ENCODE measurements at places on chromosomes 1 and 21. TPM values are rescaled to one million over a fixed set of nuclear protein-coding genes. Genes with fewer than 3 reads are reported as not detected.

Gene ZRANB2
- total RNA-seq: 71.0 TPM

- peak; percentile 46 for DNase-seq
Observed at GRCh38 chr1:55064071-55064581, 24.8 kb downstream of the PCSK9 start.

- DNase-seq: no peak
Observed at GRCh38 chr1:60504206-60504840, 430.8 kb upstream of the C1orf87 start.

GRCh38 chr1:206796981-206797402, 24.7 kb upstream of the IL10 start:
- no peak for DNase-seq

Gene OPTC
- total RNA-seq: not detected

DNA sequence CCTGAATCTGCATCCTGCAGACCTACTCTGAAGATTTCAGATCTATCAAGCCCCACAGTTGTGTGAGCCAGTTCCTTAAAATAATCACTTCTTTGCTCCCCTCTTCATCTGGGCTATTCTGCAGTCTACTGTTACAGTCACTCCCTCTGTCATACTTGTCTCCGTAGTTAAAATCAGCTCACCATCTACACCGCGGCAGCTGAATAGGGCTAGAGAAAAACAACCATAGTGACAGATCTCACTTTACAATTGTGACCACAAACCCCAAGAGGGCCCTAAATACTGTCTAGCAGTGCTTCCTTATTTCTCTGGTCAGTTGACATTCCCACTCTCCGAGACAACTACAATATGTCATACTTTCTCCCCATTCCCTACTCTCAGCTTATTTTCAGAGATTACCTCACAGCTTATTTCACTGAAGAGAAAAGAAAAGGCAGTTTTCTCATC, 12.9 kb downstream of the DESI2 start:
- DNase-seq: no peak

GRCh38 chr1:59516881-59517280, 220.0 kb downstream of the FGGY start:
- DNase-seq: no peak

DNA sequence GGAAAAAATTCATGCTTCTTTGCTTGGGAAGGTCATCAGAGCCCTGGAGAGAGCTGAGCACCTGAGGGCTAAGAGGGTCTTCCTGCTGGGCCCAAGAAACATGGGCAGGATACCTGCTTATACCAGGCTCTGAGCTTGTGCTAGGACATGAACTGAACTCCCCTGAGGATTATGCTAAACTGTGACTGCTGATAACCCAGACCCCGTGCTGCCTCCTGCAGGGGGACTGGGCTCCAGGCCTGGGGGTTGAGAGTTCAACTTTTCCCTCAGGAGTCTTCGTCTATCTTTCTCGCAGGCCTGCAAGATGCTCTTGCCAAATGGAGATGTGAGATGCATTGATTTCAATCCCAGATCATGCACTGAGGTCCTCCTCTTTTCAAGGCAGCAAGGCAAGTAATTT, 368.5 kb downstream of the HHAT start:
- DNase-seq: no peak

- no peak for DNase-seq
Observed at GRCh38 chr1:89839516-89839915, 18.7 kb downstream of the LRRC8D start.

Gene SNAP47
- total RNA-seq: 27.0 TPM

GRCh38 chr1:84771895-84772294, 81.6 kb upstream of the SSX2IP start:
- no peak for DNase-seq

Gene PRRC2C
- total RNA-seq: 142 TPM

GRCh38 chr1:59242370-59242769, 54.5 kb upstream of the FGGY start:
- DNase-seq: no peak

DNA sequence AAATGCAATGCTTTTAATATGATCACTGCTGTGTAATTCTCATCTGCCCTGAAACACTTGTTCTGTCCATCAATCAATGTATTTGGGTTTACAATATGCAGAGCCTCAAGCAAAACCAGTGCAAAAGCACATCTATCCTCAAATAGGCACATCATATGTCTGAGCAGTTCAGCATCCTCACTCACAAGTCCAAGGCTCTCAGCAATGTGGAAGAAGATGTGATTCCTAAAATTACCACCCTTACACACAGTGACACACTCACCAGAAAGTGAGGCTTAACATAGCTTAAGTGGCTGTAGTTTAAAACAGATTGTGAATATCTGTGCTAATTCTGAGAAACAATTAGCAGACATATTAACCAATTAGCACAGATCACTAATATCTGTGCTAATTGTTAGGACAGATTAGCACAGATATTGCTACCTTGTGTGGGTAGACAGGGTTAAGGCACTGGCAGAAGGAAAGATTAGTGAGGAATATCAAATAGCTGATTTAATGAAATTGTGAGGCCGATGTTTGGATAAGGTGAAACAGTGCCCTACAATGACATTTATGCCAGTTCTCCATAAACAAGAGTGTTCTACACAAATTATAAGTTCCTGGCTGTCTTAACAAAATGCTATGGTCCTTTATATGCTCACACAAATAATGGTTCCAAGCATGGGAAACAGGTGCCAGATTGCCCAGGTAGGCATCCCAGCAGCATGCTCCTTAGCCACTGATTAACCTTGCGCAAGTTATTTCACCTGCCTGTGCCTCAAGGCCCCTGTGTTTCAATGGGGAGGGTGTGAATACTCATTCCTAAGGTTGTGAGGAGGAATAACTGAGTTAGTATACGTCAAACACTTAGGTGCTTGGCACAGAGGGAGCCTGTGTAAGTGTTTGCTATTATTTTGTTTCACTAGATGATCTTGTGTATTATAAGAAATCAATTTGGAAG, 41.7 kb downstream of the MRPL39 start:
- no peak for DNase-seq

DNA sequence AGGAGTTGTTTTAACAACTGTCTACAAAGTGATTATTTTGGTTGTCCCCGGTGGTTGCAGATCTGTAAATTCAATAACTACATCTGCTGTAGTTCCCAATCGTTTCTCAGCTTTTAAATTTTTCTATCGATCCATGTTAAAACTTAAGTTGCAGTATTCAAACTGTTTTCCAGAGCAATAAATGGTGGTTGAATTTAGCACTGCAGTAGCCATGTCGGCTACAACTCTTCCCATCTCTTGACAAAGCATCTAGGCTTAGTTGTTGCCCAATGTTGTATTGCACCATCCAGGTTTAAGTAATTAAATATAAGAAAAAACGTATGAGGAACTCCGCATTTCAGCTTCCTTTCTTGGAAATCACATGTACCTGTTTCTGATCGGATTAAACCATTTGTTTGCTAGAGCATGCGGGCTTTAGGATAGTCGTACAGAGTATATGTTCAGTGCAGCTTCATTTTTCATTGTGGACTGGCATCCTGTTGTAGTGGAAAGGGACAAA, 996 bp downstream of the CNIH4 start:
- DNase-seq: peak; percentile 32

- peak; percentile 33 for DNase-seq
Observed at GRCh38 chr1:19495799-19496526, 10.6 kb upstream of the CAPZB start.

DNA sequence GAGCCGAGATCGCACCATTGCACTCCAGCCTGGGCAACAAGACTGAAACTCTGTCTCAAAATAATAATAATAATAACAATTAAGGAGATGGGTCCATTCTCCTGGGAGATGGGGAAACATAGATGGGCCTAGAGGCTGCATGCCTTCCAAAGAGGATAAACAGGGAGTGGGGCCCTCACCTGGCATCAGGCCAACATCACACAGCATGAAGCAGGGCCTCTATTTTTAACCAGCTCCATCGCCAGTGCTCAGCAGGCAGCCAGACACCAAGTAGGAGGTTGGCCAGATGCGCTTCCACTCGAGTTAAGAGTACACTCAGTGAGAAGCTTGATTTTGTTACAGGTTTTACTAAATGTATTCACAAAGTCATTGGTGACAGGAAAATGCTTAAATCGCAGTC, 352.0 kb downstream of the RRAGC start:
- DNase-seq: no peak

- peak; percentile 96 for DNase-seq
Observed at GRCh38 chr1:241990040-241990439, 8.9 kb downstream of the MAP1LC3C start.

GRCh38 chr1:62247391-62248168, 52.9 kb downstream of the L1TD1 start:
- DNase-seq: no peak

Gene PRSS38
- not detected for total RNA-seq

DNA sequence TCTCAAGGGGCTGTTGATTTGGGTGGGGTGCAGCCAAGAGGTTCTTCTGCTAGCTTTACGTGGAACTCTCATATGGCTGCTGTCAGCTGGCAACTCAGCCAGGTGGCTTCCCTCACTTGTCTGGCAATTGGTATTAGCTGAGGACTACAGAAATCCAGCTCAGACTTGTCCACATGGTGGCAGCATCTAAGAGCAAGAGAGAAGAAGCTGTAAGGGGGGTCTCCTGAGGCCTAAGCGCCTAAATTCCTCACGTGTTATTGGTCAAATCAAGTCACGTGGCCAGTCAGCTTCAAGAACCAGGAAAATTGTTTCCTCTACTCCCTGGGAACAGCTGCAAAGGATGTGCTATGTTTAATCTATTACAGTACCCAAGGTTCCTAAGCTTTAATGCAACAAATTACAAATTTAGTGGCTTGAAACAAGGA, 4.2 kb upstream of the DYRK3 start:
- DNase-seq: peak; percentile 58

Gene TOR1AIP2
- total RNA-seq: 149 TPM

- DNase-seq: no peak
Observed at GRCh38 chr1:214216779-214217178, 64.2 kb upstream of the SMYD2 start.

DNA sequence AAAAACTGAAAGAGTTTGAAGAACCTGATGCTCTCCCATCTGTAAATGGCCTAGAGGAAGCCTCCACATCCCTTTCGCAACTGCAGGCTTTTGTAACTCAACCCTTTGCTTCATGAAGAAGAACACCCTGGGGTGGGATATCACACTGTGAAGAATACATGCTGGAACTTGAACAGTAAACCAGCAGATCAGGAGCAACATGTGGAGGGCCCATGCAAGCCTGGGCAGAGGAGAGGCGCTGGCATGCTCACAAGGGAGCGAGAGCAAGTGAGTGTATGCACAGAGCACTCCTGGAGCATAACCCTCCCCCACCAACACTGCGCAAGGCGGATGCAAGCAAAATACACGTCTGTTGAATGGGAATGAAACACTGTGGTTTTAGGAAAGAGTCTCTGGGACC, 24.6 kb upstream of the SPAG17 start:
- no peak for DNase-seq

GRCh38 chr1:110752941-110753725, 78.4 kb upstream of the KCNA3 start:
- no peak for DNase-seq

Gene C1orf146
- total RNA-seq: not detected

- DNase-seq: no peak
Observed at GRCh38 chr1:224196813-224197600, 14.0 kb downstream of the DEGS1 start.

DNA sequence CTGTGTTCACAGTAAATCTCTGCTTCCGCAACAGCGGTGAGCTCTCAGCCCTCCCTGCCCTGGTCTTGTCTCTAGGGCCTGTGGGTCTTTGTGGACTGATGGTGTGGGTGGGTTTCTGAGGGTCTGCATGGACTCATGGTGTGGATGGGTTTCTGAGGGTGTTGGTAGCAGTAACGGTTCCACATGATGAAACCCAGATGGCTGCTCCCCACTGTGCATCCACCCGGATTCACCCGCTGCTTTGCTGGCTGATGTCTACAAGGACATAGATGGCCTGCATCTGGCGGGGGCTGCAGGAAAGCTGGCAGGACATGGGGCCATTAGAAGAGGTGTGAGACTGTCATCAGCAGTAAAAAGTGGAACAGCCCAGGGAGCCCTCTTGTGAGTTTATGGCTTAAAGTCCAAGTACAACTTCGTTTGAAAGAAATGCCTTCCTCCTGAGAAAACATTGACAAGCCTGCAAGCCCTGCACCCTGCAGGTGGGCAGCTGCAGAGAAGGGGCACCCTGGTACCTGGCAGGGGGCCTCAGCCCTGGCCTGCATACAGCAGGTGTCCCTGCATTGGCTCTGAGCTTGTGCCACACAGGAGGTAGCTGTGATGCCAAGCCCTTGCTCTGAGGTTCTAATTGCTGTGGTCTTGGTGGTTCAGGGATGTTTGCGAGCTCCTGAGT, 156.9 kb upstream of the COL6A1 start:
- DNase-seq: no peak

Gene NFYC
- 32.5 TPM for total RNA-seq

DNA sequence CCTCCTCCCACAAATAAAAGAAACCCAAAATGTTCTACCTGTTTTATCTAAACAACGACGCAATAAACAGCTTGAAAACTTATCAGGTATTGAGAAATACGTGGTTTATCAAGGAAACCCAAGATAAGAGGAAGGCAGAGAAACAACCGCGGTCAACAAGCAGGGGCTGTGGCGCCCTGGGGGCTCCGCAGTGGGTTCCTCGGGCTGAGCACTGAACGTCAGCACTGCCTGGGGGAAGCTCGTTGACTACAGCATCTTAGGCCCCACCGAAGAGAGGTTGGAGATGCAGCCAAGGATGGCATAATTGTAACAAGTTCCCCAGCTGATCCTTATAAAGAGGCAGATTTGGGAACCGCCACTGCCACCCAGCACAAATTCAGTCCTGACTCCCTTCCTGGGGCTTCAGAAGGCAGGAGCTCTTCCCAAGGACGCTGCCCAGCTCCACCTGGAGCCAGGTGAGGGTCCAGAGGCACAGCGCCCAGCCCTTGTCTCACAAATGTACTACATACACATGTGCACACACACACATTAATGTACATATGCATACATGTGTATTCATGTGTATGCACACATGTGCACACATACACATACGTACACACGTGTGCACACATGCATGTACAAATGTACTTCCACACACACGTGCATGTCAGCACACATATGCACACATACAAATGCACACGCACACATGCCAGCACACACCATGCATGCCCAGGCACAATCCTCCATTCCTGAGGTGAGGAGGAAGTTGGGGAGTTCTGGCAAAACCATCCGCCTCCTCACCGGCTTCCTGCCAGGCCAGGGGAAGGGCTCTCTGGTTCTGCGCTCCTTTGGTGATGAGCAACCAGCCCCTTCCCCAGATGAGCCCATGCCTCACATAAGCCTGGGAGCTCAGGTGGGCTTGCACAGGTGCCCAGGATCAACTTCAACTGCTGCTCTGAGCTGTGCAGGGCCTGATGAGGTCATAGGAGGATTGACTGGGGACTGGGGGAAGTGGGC, 251.1 kb downstream of the NPHP4 start:
- no peak for DNase-seq
